ENCODE measurements at places on chromosomes 2 and 18. TPM values are rescaled to one million over a fixed set of nuclear protein-coding genes. Genes with fewer than 3 reads are reported as not detected.

Gene LYG2
- total RNA-seq, result not detected

DNA sequence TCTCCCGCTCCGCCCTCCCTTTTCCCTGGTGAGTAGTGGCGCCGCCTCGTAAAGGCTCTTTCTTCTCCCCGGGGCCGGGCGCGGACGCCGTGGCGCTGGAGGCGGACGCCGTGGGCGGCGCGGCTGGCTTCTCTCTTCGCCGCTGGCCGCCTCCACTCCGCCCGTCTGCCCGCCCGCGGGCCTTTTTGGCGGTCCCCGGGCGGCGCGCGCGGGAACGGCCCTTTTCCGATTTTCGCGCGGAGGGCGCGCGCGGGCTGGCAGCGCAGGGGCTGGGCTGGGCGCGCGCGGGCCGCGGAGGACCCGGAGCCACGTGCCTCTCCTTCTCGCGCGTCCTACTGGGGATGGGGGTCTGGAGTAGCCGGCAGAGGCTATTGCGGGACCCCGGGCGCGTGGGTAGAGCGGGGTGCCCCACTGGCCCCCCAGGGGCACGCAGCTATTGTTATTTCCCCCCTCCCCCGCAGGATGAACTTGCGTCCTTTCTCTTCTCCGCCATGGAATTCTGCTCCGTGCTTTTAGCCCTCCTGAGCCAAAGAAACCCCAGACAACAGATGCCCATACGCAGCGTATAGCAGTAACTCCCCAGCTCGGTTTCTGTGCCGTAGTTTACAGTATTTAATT lies 472 bp downstream of the SLC20A1 start:
- ATAC-seq, result peak; percentile 53

DNA sequence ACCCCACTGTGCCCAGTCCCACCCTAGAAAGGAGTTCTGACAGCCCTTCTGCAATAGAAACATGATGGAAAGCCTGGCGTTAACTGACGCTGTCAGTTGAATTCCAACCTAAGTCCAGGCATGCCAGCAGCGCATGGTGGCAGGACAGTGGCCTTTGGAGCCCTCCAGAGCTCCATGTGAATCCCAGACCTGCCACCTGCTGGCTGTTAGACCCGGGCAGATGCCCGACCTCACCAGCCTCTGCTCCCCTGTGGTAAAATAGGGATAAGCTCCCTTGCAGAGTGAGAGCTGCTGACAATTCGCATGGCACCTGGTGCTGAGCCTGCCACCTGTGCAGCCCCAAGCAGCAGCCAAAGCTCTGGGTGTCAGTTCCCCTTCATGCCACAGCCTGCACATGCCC lies 138.6 kb downstream of the LOXHD1 start:
- peak; percentile 25 for ATAC-seq

GRCh38 chr2:3759331-3759730 lies 56.0 kb downstream of the DCDC2C start:
- no peak for ATAC-seq
